SK-N-MC (cell line): ENCODE measurements at places on chromosomes 2 and 18.
A peak's percentile ranks its signal among the peaks of the same experiment; 100 is the strongest.

- no peak for DNase-seq
Measured at GRCh38 chr18:59426855-59427254, 67.8 kb upstream of the LMAN1 start.

GRCh38 chr18:13356032-13356431 lies 137.5 kb downstream of the LDLRAD4 start:
- DNase-seq, result no peak

GRCh38 chr2:151891566-151892194 lies 63.5 kb upstream of the ARL5A start:
- no peak for DNase-seq

DNA sequence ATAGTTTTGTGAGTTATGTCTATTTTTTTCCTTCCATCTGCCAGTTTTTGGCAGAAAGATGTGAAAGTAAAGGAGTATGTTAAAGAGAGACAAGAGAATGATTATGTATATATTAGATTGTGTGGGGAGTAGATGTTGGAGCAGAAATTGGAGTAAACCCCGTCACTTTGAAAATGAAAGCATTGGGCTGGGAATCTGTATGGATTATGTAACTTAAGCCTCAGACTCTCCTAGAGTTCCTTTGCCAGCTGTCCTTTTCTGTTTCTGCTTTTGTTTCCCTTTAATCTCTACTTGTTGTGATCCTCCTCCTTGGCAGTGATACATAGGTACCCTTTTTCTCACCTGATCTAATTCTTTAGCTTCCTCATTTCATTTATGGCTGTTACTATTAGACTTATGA lies 19.2 kb downstream of the CCDC138 start:
- DNase-seq, result no peak

- DNase-seq, result no peak
Measured at GRCh38 chr18:9787712-9788111, 79.6 kb downstream of the RAB31 start.

- DNase-seq, result no peak
Measured at GRCh38 chr18:9612977-9613376, 1.4 kb downstream of the PPP4R1 start.

DNA sequence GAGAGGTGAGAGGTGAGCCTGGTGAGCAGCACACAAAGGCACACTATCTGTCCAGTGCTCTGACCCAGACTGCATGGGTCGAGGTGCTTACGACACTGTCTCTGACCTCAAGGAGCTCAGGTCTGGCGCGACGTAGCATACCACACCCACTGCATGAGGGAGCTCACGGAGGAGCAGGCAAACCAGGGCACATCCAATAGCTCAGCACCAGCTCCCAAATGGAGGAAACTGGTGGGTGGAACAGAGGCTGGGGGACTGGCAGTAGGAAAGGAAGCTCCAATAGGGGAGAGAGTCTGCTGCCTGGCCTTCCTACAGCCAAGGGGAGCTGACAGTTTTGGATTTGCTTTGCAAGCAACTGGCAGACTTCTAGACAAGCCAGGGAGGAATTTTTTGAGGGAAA lies 36.3 kb downstream of the CELF4 start:
- DNase-seq, result no peak

DNA sequence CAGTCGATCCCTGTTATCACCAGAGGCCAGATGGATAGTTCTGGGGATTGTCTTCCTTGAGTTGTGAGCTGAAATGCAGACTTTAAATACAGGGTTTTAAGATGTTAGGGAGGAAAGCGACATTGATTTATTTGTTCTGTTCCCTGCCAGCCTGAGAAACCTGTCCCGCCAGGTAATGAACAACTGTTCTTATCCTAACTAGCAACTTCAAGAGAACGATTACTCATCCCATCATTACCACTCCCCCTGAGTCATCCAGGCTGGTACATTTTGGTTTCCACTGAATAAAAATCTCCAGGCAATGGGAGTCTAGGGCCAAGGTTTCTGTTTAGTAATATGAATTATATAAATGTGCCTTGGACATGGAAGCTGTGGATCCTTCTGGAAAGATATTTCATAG lies 131.2 kb downstream of the LYPD6B start:
- no peak for DNase-seq

DNA sequence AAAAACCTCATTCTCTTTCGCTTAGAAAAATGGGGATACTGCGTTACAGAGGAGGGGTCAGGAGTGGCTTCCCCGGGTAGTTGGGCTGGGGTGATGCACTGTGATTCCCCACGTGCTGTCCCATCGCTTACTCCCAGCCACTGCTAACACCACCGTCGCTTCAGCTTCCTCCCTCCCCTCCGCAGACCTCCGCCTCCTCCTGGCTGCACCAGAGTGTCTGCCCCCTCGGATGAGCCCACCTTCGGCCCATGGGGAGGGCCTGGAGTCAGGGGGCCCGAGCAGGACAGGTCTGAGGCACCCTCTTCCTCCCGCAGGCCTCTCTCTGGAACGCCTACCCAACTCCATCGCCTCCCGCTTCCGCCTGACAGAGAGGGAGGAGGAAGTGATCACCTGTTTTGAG lies 59.1 kb upstream of the MCFD2 start:
- no peak for DNase-seq

DNA sequence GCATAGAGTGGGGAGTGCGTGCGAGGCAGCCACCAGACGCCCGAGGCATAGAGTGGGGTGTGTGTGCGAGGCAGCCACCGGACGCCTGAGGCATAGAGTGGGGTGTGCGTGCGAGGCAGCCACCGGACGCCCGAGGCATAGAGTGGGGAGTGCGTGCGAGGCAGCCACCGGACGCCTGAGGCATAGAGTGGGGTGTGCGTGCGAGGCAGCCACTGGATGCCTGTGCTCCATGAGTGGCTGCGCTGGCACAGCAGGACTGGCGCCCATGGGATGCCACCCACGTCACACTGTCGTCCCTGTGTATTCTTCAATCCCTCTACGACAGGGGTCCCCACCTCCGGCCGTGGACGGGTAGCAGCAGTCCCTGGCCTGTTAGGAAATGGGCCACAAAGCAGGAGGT lies 221.9 kb downstream of the HDAC4 start:
- no peak for DNase-seq

- no peak for DNase-seq
Measured at GRCh38 chr18:24658302-24658701, 197.9 kb downstream of the HRH4 start.

DNA sequence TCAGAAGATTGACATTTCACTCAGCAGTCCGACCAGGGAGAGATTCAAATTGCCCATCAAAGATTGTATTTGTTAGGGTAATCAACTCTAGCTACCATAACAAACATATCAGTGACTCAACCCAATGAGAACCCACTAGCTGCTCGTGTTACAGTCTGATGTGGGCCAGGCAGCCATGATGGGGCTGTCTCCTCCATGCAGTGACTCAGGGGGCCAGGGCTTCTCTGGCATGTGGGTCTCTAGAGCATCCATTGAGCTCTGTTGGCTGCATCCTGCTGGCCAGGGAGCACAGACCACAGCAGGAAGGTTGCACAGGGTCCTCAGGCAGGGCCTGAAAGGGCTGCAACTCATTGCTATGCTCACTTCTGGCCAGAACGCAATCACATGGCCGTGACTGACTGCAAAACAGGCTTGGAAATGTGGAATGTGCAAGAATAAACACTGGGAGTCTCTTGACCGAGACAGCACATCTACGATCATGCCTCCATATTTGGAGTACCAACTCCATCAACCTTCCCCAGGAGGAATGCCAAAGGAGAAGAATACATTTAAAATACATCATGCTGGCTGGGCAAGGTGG lies 216.8 kb downstream of the EIPR1 start:
- DNase-seq, result no peak

DNA sequence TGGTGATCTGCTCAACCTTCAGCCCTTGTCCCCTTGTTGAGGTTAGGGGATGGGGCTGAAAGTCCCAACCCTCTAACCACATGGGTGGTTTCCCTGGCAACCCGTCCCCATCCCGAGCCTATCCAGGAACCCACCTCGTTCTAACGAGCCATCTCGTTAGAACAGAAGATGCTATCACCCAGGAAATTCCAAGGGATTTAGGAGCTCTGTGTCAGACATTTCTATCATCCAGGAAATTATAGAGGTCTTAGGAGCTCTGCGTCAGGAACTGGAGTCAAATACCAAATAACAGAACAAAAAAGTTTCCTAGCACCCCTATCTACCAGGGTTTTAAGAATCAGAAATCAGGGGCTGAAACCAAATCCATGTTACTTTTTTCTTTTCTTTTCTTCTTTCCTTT lies 90.3 kb upstream of the LCLAT1 start:
- DNase-seq, result no peak

- DNase-seq, result no peak
Measured at GRCh38 chr2:112141626-112142007, 3.4 kb downstream of the FBLN7 start.

DNA sequence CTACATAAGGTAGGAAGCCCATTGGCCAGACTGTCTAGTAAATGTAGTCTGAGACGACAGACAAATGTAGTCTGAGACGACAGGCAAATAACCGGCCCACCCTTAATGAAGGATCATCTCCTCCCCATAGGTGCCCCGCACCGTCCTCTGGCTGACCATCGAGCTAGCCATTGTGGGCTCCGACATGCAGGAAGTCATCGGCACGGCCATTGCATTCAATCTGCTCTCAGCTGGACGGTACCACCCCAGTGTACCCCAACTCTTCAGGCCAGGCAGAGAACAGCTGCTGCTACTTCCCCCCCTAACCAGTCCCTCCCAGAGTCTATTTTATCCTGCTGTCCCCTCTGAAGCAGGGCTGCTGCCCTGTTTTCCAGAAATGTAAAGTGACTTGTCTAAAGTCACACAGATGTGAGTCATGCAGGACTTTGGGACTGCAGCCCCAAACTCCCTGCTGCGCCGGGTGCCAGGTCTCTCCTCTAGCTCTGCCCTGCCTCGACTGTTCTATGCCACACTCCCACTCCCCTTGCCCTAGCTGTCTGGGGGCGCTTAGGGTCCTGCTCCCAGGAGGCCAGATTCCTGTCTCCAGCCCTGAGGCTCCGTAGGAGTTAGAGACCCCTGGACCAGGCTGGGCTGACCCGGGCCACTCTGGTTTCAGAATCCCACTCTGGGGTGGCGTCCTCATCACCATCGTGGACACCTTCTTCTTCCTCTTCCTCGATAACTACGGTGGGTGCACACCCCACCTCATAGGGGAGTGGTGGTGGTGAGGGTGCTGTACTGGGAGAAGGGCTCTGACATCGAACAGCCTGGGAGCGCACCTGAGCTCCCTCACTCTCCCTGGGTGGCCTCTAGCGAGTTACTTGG lies 4.7 kb downstream of the SLC11A1 start:
- DNase-seq, result no peak

- no peak for DNase-seq
Measured at GRCh38 chr2:201275069-201275468, 14.7 kb downstream of the CASP8 start.

DNA sequence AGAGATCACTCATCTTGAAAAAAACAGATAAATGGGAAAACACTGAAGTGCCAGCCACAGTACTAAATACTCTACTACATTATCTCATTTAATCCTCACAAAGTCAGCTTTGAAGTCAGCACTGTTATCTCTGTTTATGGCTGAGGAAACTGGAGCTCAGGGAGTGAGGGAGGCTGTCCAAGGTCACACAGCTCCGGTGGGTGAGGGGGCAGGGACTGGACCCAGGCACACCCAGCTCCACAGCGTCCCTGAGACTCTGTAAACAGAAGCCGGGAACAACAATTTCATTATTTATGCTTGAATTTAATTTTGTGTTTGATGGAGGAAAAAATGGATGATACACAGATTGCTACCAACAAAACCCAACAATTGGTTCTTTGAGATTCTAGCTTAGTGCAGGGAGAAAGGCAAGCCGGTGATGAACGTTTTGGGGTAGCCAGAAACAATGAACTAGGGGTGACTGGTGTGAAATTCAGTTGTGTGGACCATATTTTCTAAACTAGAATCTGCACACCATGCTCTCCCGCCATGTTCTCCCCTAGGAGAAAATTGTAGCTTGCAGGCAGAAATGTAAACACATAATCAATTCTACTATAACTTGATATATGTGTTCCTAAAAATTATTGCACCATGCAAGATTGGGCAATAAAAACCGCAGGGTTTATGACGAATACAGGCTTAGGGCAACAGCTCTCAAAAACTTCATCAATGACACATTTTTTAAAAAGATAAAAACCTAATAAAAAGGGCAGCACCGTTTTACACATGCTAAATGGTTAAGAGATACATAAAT lies at the start of gene GREB1:
GREB1 (plus strand) TSS at position 768 of the 793 bp plus-strand sequence. CDS start 22,570 bp downstream, outside the sequence.
- DNase-seq, result peak; percentile 60

GRCh38 chr2:241061275-241061674 lies 40.8 kb downstream of the MTERF4 start:
- no peak for DNase-seq

DNA sequence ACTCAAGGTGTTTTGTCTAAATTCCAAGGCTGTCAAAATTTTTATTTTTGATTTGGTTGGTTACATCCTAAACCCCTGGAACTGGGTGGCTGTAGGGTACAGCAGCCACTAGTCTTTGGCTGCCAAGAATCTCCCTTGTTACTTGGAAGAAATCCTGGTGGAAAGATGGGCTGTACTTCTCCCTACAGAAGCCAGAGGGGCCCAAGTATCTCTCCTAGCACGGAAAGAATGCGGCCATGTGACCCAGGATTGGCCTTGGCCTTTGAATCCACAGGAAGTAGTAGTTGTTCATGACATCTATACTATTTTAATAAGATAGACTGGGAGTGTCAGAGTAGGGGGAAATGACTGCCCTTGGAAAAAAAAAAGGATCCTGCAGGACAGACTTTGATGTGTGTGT lies 54.4 kb upstream of the MYO3B start:
- no peak for DNase-seq

- no peak for DNase-seq
Measured at GRCh38 chr2:37219046-37219445, 12.3 kb downstream of the CEBPZ start.

GRCh38 chr2:204530464-204530805 lies 14.8 kb upstream of the PARD3B start:
- no peak for DNase-seq

DNA sequence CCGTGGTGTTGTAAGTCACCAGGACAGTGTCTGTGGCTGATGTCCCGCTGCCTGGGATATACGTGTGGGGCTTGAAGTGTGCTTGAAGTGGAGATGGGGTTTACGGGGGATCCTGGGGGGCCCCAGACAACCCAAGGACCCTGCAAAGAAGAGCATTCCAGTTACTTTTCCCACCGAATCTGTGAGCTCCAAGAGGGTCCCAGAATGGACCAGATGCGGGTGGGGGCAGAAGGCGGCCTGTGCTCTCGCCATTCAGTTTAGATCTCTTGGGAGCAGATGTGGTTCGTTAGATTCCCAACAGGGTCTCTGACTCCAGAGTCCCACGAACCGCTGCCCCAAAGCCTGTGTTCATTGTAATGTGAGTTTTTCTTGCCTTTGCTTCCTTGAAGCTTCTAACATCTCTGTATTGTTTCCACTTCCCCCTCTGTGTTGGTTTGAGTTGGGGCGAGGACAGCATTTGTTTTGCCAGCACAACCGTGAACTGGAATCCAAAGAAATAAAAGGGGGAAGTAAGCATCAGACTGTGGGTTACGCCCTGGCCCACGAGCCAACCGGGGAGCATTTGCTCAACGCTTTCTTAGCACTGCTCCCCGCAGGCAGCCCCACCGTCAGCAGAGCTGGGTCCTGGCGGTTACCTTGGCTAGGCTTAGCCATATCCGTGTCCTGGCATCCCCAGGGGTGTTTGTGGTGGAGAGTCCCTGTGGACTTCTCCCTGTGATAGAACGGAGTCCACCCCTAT lies 92.1 kb downstream of the SH3BP4 start:
- no peak for DNase-seq

- no peak for DNase-seq
Measured at GRCh38 chr2:16130906-16131400, 190.6 kb downstream of the MYCN start.

- DNase-seq, result no peak
Measured at GRCh38 chr2:163595028-163595427, 140.8 kb downstream of the FIGN start.
